ENCODE measurements at places on chromosomes 2 and 18. TPM values are rescaled to one million over a fixed set of nuclear protein-coding genes. Genes with fewer than 3 reads are reported as not detected.

The PLGLB1 gene
- 1.5 TPM for total RNA-seq

The CRACDL gene
- total RNA-seq, result not detected

The TMEM237 gene
- total RNA-seq, result 62.8 TPM

The ACMSD gene
- total RNA-seq, result not detected

The WNT10A gene
- total RNA-seq, result not detected

The GPR35 gene
- total RNA-seq, result 0.09 TPM

- DNase-seq, result no peak
These were observed 153.7 kb upstream of the FBXO11 start for GRCh38 chr2:48059975-48060374.

DNA sequence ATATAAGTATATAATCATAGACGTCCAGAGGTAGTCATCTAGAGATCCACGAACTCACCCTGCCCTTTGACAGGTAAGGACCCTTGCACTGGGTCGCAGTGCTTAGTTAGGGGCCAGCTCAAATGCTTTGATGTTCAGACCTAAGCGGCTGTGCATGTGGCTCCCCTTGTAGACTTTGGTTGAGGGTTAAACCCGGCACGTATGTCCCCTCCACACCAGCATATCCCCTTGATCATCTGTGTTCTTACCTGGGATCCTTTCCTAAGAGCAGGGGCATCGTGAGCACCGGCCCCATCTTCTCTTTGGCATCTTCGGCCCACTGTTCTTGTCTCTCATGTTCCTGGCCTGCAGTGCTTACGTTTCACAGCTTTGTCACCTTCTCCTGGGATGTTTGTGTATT is 31.4 kb downstream of the GRHL1 start:
- no peak for DNase-seq

- DNase-seq, result no peak
These were observed 104.4 kb upstream of the SALL3 start for GRCh38 chr18:78875016-78875777.

DNA sequence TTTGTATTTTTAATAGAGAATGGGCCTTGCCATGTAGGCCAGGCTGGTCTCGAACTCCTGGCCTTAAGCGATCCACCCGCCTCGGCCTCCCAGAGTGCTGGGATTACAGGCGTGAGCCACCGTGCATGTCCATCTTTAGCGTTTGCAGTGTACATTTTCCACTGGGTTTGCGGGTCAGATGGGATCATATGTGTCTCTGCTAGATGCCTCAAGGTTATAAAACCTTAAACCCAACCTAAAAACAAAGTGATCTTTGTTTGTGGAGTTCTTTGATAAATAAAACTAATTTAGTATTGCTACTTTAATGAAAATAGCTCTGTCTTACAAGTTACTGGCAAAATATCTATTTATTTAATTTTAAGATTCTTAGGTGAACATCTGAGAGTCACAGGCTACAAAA is 13.1 kb upstream of the ALPG start:
- no peak for DNase-seq

DNA sequence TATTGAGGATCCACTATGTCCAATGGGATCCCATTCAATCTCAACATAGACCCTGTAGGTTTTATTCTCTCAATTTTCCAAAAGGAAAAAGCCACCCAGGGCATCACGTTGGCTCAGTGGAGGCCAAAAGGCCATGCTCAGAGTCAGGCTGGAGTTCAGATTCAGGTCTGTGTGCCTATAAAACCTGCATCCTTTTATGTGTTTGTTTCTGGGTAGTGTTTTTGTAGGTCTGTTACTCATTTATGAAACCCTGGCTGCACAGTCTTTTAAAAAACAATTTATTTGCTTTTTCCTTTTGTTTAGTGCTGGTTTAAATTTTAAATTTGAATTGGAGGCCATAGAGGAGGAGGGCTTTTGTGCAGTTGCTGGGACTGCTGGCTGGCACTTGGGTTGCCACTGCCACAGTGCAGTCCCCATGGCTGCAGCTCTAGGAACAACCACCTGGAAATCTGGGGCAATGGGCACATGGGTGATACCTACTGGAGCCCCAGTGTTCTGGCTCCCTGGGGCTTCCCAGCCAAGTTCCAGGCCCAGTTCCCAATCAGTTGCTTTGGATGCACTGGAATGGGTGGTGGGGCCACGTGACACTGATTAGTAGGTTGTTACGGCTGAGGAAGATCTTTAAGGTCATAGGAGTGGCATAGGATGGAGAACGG is 31.3 kb downstream of the IL1R2 start:
- no peak for DNase-seq

GRCh38 chr18:37230768-37231167 is 334.8 kb downstream of the CELF4 start:
- DNase-seq, result no peak

- DNase-seq, result no peak
These were observed 151.6 kb downstream of the LRRC30 start for GRCh38 chr18:7382328-7383001.

GRCh38 chr2:128501006-128501690 is 182.5 kb upstream of the HS6ST1 start:
- DNase-seq, result no peak

DNA sequence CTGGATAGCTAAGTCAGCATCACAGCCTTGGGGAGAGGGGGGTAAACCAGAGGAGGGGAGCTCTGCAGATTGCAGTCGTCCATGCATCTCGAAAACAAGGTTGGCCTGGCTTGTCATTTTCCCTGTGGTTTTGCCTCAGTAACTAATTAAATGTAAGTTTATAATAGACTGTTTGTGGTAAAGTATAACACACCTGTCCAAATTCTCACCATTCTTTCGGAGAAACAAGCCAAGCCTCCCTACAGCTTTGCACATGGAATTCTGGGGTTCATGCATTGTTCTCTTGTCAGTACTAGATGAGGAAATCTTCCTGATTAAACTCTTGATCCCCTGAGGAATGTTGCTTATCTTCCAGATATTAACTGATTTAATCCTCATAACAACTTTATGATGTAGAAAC is 1065.2 kb upstream of the FAM98A start:
- no peak for DNase-seq
